BJ (cell line): ENCODE measurements at places on chromosomes 3 and 15. TPM values are rescaled to one million over a fixed set of nuclear protein-coding genes. Genes with fewer than 3 reads are reported as not detected.
A peak's percentile ranks its signal among the peaks of the same experiment; 100 is the strongest.

B4GALT4 gene
- polyA plus RNA-seq = 20.9 and 30.2 TPM in 2 replicates

CYP8B1 gene
- not detected in 2 replicates for polyA plus RNA-seq

TF gene
- 0.15 and 0.36 TPM in 2 replicates for polyA plus RNA-seq

ZBBX gene
- polyA plus RNA-seq = not detected in 2 replicates

XCR1 gene
- polyA plus RNA-seq = not detected in 2 replicates

SLC28A2 gene
- polyA plus RNA-seq = not detected in 2 replicates

CSPG4 gene
- polyA plus RNA-seq = 9.5 and 24.1 TPM in 2 replicates

CAV3 gene
- 0.05 TPM in 1 of 2 replicates, not detected in the other for polyA plus RNA-seq

GRCh38 chr15:96599268-96599667, 268.8 kb downstream of the NR2F2 start:
- no peak for DNase-seq

- DNase-seq = no peak
Measured at GRCh38 chr15:79990280-79990996, 19.4 kb upstream of the BCL2A1 start.

GRCh38 chr3:95407709-95408463, 1345.0 kb downstream of the NSUN3 start:
- no peak for DNase-seq

GRCh38 chr3:45283471-45283870, 57.4 kb upstream of the TMEM158 start:
- no peak for DNase-seq

- DNase-seq = no peak
Measured at GRCh38 chr15:67098768-67099282, 33.4 kb downstream of the SMAD3 start.

DNA sequence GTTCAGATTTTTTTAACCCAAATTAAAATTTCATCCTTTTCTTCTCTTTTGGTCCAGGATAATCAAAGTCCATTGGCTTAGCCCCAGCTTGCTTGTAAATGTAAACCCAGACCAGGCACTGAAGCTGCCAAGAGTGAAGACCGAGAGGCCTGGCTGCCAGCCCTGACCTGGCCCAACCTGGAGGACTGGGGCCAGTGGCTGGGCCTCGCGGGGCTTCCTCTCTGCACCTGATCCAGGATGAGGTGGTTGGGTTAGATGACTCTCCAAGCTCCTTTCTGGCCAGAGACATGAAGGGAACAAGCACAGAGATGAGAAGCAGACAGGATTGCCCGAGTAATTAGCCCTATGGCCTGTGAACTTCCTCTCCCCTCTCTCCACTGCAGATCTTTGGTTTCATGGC, 50.6 kb downstream of the CMTM6 start:
- DNase-seq = no peak

- DNase-seq = peak; percentile 40
Measured at GRCh38 chr3:147400111-147400510, 6.2 kb downstream of the ZIC4 start.

DNA sequence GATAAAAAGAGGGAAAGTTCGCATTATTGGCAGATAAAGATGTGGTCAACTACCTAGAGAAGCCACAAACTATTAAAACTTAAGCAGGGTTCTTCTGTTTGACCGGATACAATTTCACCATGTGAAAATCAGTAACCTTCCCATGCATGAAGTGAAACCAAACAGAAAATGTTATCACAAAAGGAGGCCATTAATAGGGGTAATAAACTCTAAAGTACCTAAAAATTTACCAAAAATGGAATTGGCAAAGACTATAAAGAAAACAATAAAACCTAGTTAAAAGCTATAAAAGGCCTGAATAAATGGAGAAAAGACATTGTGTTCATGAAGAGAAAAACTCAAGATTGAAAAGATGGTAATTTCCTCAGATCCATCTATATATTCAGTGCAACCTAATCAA, 83.4 kb downstream of the FEZF2 start:
- DNase-seq = no peak

DNA sequence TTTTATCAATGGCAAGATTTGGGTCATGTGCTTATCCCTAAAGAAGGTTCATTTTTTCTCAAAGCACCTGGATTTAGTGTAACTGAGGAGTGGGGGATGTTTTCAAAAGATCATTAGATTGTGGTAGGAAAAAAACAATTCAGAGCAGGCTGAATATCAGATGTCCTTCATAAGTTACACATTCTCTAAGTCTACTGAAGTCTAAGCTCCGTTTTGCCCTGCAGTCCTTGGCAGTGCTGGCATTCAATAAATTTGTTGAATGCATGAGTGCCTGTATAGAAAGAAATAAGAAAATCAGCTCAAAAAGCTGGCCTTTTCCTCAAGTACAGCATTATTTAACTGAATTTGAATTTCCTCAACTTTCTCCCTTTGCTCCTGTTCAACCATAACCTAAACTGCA, 819.0 kb upstream of the GRM7 start:
- DNase-seq = no peak

GRCh38 chr3:55858302-55858701, 371.2 kb upstream of the WNT5A start:
- DNase-seq = no peak
